Stimulated activated CD4-positive, alpha-beta T cell treated with anti-CD3 and anti-CD28 coated beads, TNF-alpha, amount 100 ng/mL, for 24 hours (primary cell): ENCODE measurements at places on chromosomes 12 and 14.

GRCh38 chr12:91267039-91267438 lies 84.4 kb upstream of the DCN start:
- DNase-seq = no peak

- DNase-seq = no peak
These were observed 77.2 kb downstream of the ARL6IP4 start for GRCh38 chr12:123057513-123058265.

- DNase-seq = no peak
These were observed 40.6 kb downstream of the CHGA start for GRCh38 chr14:92963301-92964123.

- DNase-seq = no peak
These were observed 4.6 kb downstream of the FOXN4 start for GRCh38 chr12:109304485-109304884.

DNA sequence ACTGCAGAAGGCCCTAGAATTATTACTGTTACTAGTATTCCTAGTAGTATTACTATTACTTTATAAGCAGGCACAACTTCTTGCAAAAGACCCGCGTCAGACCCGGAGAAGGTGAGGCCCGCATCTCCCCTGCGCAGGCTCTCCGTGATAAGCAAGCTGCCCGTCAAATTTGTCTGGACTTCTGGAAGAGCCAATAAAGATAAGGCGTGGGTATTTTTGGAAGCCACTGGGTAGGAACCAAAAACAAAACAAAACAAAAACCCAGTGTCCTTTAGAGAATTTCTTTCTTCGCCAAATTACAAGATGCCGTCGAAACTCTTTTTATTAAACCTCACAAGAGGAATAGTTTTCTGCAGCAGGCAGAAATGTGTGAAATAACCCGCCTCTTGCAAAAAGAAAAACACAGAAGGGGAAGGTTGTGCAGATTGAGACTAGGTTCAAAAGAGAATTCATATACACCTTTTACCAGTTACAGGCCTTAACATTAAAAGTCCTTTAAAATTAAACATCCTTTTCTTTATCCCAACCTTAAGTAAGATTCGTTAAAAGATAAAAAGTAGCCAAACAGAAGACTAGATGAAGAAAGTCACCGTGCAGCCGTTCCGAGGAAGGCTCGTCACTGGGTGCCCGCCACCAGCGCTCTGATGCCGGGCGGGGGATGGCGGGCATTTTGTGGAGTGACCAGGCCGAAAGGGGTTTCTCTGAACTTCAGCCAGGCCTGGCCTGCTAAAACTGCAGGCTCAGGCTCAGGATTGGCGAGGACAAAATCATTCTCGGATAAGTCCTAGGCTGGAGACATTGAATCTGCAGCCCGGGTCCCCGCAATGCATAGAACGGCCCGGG lies 1.6 kb downstream of the TBX5 start:
- no peak for DNase-seq

GRCh38 chr12:69972136-69972535 lies 147.1 kb downstream of the MYRFL start:
- DNase-seq = no peak

DNA sequence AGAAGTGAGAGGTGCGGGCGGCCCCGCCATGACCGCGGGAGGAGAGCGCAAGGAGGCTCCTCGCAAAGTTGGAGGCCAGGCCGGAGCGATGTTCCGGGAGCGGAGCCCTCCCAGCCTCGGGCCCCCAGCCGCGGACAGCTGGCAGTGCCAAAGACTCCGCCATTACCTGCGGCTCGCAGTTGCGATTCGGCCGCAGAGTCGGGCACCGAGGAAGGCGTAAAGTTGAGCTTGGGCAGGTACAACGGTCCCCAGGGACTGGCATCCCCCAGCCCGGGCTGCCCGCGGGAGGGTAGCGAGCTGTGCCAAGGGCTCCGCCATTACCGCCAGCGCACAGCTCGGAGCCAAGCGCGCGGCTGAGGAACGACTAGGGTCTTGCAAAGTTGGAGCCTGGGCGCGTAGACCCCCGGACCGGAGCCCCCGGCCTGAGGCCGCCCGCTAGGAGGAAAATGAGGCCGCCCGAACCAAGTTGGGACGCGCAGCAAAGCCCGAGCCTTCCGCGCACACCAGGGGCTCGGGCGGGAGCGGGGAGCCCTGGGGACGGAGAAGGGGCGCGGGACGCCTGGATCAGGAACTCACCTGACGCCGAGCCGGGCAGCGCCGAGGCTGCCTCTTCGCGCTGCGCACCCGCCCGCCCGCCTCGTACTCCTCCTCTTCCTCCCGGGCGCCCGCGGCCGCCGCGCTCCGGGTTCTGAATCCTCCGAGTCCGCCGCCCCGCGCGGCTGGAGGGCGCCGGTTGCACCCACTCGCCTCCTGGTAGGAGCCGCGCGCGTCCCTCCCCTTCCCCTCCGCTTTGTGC lies 677 bp downstream of the NOS1 start:
- DNase-seq = no peak

- no peak for DNase-seq
These were observed 481.4 kb downstream of the TRHDE start for GRCh38 chr12:72753571-72753970.

- no peak for DNase-seq
These were observed 46.3 kb upstream of the TMPO start for GRCh38 chr12:98469109-98469508.

GRCh38 chr12:22467190-22467589 lies 77.2 kb downstream of the C2CD5 start:
- DNase-seq = no peak

DNA sequence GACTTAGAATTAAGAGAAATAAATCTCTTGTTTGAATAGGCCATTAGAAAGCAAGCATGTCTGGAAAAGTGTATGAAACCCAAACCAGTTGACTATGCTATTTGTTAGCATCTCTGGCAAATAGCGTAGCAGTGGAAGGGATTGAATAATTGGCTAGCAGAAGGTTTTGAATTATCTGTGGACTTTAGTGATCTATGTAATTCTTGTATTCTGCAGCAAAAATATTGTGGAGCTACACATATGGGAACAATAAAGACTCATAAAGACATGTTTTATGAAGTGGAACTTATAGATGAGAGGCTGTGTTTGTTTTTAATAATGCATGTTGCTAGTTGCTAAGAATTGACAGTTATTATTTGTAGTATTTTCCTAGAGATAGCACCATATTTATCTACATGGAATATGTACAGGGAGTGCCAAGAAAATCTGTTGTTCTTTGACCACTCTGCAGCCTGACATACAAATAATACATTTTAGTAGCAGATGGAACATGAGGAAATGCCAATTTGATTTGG lies 4.7 kb downstream of the SRGAP1 start:
- DNase-seq = no peak

DNA sequence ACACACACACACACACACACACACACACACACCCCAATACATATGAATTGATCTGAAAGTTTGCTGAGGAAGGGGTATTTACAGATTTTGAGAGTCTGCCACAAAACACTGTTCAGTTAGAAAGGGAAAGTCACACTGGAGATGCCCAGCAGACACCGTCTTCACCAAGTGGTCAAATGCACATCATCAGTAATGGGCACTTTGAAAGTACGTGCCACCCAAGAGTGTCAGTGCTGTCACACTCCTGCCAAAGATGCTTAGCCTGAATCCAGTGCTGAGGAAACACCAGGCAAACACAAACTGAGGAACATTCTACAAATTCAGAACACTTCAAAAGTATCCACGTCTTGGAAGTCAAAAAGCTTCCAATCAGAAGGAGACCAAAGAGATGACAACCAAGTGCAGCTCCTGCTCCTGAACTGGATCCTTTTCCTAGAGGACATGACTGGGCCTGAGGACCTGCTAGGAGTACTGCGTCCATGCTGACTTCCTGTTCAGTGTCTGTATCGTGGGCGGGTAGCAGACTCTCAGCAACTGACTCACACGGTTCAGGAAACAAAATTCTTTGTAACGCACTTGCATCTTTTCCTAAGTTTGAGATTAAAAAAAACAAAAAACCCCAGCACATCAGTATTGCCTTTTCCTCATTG lies 18.6 kb downstream of the PSMC1 start:
- DNase-seq = peak; percentile 30

DNA sequence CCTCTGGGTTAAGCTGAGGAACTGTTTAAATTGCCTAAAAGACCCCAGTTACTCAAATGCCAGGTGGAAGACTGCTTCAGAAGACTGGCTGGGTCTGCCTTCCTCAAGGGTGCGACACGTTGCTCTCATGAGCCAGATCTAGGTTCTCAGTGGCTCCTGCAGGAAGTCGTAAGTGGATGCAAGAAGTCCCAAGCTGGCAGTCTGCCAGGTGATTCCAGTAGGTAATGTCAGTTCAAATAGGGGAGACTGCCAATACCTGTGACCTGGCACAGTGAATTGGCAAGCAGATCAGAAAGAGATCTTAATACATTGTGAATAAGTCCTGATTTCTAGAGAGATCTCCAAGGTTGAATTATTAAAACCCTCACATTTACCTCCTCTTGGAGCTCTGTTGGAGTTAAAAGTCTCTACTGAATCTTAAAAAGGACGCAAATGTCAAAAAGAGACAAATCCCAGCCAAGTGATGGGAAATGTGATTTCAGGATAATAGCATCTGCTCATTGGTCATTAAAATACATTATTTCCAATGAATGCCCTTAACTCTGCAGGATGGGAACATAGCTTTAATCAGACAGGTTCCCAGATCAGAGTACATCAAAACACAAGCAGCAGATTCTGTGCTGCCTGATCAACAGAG lies 98.8 kb upstream of the FRMD6 start:
- no peak for DNase-seq

DNA sequence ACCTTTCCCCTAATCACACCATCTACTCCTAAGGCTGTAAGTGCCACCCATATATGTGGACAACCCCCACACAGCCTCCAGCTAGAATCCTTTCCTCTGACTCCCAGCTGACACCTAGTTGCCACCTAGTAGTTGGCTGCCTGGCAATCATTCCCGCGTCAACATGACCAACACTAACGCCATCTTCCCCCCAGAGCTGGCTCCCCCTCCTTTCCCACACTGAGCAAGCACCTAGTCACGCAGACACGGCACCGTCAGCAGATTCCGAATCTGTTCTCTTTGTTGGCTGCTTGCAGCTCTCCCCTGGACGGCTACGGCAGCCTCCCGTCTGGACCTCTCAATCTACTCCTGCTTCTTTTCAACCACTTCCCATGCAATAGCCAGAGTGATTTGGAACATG lies 27.7 kb downstream of the UBR7 start:
- no peak for DNase-seq

GRCh38 chr14:104781271-104782077 lies 14.1 kb downstream of the AKT1 start:
- no peak for DNase-seq

GRCh38 chr14:101123618-101124510 lies 220.3 kb upstream of the RTL1 start:
- no peak for DNase-seq

- no peak for DNase-seq
These were observed 5.1 kb downstream of the IRAK3 start for GRCh38 chr12:66194122-66194521.

- no peak for DNase-seq
These were observed 6.3 kb upstream of the ABHD12B start for GRCh38 chr14:50865391-50866076.

GRCh38 chr12:128190614-128191013 lies 76.4 kb upstream of the TMEM132C start:
- DNase-seq = no peak

DNA sequence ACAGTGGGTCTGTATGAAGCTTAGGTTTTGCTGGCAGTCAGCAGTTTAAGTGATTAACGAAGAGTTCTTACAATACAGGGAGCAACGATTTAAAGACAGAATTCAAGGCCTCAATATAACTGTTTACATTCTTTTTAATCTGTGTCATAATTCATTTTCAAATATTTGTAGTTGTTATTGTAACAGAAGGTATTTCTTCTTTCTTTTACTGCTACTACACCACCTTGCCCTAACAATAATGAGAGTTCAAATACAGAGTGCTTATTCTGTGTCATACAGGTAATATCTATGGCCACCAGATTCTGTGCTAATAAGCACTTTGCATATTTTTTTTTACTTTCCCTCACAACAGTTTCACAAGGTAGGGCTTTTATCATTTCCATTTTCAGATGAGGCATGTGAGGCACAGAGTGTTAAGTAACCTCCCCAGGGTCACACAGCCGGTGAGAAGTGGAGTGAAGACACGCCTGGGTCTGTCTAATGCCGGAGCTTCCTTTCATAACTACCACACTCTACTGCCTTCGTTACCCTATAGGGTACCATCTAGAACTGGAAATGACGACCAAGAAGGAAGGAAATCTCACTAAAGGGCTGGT lies 81.9 kb downstream of the PELI2 start:
- no peak for DNase-seq

DNA sequence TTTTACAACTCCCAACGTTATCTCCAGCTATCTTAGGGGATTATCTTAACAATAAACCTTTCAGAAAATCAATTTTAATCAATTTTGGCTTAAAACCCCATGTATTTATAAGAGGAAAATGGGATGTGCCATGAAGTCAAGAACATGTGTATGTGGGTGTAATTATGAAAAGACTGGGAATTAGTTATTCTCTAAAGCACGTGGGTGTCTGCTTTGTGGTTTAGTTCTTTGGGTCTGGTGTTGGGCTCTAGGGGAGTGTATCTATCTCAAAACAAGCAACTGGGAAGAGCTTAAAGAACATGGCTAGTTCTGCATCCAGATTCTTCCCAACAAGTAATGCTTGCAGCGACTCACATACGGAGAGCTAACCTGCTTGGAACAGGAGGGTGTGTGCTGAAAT lies 40.1 kb upstream of the MAX start:
- no peak for DNase-seq

- DNase-seq = no peak
These were observed 124.6 kb upstream of the E2F7 start for GRCh38 chr12:77189901-77190416.

DNA sequence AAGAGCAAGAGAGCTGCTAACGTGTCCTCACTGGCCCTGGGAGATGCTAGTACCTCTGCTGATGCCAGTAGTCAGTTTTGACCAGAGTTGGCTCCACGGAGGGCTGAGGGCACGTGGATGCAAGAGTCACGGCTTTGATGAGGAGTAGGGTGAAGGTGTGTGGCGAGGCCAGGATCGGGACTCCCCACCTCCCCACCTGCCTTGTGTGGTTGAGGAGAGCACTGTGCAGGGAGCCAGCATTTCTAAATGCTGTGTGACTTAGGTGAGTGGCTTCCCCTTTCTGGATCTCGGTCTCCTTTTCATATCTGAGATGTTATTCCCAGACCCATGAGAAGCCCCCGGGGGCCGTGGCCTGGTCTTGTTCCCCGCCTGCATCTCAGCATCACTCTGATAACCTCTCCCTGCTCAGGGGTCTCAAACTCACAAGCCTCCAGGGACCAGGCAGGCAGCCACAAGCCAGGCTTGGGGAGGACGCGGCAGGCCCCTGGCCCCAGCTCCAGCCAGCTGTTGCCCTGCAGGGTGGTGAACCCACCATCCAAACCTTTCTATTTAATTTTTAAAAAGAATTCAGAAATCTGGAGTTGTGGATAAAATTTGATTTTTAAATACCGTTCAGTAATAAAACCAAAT lies 32.1 kb downstream of the MVK start:
- DNase-seq = no peak

GRCh38 chr12:45615268-45615667 lies 114.2 kb upstream of the ARID2 start:
- DNase-seq = no peak

- DNase-seq = no peak
These were observed 155.9 kb downstream of the SLC41A2 start for GRCh38 chr12:104802208-104802607.
